Inflammatory macrophage (primary cell): ENCODE measurements at places on chromosomes 4 and X.

DNA sequence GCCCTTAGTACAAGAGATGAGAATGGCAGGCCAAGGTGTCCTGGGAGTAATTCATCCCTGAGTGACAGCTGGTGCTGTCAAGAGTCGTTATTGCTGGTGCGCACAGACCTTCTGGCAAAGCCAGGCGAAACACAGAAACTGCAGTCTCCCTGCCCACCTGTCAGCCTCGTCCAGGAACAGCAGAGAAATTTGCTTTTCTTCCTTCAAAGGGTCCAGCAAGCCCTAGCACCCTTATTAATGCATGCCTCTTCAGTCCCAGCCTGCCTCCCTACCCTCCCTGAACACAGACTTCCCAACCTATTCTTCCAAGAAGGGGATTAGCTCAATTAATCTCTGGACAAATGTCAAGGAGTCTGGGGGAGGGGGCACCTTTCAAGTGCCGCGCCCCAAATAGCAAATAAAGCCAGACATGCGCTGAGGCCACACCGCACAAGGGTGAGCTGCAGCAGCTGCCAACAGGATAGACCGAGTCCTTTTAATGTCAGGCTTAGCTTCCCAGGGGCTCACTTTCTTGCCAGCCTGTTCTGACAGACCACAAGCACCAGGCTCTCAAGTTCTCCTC lies 250.7 kb upstream of the RASGEF1B start:
- DNase-seq = no peak

DNA sequence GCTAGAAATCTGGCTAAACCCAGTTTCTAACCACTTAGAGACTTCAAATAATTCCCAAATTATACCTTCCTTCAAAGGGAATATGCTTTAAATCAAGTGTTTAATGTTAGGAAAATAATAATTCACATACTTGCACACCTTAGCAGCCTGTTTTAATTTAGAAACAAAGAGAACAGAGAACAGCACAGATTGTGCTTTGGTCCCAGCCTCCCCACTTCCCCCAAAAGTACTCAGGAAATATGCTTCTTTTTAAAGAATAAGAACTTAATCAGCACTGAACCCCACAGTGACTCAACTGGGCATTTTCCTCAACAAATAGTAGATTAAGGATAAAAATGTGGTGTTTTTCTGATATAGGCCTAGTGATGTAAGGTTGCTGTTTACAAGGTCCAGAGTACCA lies 295.8 kb downstream of the GBA3 start:
- DNase-seq = no peak

- peak; percentile 43 for DNase-seq
Measured at GRCh38 chr4:163161536-163162205, 5.0 kb downstream of the NAF1 start.

DNA sequence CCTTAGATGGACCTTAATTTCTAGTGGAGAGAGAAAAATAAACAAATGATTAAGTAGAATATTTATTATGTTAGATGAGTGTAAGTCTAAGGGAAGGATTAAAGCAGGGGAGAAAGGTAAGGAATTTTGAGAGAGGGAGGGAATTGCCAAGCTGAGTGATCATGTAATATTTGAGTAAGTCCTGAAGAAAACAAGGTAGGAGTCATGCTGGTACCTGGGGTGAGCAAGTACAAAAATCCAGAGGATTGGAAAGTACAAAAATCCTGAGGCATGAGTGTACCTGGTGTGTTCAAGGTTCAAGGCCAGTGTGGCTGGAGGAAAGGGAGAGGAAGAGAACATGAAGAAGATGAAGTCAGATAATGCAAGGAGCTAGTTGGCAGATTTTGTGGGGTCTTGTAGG lies 87.2 kb upstream of the MYOZ2 start:
- no peak for DNase-seq

GRCh38 chr4:41525129-41525528 lies 12.8 kb upstream of the LIMCH1 start:
- no peak for DNase-seq

- DNase-seq = no peak
Measured at GRCh38 chr4:124318292-124318691, 394.2 kb downstream of the ANKRD50 start.

GRCh38 chrX:26914232-26914631 lies 548.9 kb downstream of the PPP4R3C start:
- no peak for DNase-seq

GRCh38 chrX:132758759-132759158 lies 199.7 kb downstream of the HS6ST2 start:
- DNase-seq = no peak

- no peak for DNase-seq
Measured at GRCh38 chr4:35500812-35501211, 743.5 kb downstream of the ARAP2 start.

DNA sequence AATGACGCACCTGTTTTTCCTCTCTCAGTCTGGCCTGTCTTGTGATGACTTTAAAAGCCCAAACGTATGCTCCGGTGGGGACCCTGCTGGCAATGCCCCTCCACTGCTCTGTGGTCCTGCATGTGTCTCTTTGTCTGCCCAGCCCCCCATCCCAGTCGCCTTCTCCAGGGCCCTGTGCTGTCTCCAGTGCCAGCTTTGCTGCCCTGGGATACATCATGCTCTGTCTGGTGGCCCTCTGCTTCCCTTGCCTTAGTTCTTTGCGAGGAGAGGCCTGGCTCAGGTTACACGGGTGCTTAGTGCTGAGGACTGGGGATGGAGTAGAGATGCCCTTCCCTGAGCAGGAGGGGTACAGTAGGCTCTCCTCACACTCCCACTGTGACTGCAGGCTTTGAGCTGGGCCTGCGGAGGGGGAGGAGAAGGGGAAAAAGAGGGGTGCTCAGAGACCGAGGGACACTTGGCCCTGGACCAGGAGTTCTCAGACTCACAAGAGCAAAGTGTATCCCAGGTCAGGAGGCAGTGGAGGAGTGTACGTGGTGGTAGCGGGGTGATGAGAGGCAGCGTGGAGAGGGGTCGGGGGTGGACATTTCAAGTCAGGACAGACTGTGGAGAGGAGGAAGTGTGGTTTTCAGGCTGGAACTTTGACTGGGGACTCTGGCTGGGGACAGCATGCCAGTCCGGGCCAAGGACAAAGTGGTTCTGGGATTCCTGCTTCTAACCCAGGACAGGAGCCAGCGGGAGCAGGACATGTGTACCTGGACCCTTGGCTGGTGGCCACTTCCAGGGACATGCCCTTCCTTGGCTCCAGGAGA lies 2.8 kb downstream of the APLN start:
- DNase-seq = no peak

DNA sequence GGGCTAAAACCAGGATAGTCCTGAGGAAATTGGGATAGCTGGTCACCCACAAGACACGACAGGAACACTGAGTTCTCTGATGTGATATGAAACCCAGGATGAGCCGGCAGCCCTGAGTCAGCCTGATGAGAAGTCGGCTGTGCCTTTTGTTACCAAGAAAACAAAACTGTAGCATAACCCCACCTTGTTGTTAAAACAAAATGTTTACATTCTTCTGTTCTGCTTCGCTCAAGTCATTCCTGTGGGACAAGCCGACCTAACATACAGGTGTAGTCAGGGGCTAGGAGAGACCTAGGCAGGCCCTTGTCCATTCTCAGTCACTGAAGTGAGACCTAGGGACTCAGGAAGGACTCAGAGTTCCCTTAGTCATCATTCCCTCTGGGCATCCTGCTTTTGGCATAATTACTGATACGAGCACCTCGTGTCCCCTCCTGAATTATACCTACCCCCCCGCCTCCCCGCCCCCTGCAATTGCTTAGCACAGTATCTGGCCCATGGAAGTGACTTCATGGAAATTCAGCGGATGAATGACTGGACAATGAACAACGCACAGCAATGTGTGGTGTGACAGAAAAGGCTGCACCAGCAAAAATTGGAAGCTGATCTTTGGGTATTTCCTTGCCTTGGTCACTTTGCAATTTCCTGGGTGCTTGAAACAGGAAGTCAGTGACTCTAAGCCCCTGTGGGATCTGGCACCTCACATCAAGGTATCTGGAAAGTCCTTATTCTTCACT lies 31.9 kb upstream of the TLR2 start:
- DNase-seq = peak; percentile 82

DNA sequence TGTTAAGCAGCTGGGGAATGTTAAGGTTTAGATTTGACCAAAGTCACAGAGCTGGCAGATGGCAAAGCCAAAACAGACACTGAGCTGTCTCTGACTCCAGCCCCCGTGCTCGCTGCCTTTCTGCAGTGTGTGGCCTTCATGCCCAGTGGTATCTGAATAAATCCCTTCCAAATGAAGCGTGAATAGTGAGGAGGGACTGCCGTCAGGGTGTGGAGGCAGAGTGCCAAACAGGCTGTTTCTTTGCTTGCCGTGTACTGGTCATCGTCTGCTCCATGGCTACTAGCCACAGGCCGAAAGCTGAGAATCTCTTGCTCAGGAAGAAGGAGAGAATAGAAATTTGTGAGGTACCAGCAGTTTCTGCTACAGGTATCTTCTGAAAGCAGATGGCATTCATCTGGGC lies 19.7 kb downstream of the PRIMPOL start:
- no peak for DNase-seq

DNA sequence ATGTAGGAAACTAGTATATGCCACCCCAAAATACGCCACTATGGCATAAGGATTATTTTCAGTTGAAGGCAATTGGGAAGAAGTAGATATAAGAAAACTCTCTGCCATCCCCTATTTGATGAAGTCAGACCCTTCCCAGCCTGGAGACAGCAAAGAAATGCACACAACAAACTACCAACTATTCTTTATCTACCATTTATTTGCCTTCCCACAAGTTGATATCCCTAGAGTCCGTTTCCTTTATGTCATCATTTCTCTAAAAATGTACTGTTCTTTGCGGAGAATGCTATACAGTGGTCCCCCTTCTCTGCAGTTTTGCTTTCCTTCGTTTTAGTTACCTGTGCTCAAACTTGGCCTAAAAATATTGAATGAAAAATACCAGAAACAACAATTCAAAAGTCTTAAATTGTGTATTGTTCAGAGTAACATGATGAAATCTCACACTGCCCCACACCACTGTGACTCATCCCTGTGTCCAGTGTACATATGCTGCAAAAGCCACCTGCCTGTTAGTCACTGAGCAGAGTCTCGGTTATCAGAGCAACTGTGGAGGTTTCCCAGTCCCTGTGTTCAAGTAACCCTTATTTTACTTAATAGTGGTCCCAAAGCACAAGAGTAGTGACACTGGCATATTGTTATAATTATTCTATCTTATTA lies 152.3 kb downstream of the WDFY3 start:
- DNase-seq = peak; percentile 68

DNA sequence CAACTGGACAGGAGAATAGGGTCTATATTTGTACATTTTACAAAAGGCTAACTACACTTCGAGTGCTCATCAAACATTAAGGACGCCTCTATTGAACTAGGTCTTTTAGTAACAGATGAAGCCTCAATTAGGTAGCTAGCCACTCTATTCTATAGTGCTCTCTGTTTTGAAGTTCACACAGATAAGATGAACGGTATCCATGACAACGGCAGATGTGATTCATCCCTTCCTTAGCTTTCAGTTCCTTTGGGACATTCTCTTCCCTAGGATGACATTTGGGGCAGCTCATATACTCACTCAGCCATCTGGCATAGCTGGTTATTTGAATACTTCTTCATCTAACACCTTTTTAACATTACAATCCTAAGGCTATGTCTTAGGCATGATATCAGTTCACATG lies 62.4 kb upstream of the WDFY3 start:
- DNase-seq = no peak

- DNase-seq = no peak
Measured at GRCh38 chr4:160319221-160319867, 1216.5 kb downstream of the RAPGEF2 start.

- DNase-seq = no peak
Measured at GRCh38 chr4:169940460-169940859, 85.7 kb downstream of the MFAP3L start.

DNA sequence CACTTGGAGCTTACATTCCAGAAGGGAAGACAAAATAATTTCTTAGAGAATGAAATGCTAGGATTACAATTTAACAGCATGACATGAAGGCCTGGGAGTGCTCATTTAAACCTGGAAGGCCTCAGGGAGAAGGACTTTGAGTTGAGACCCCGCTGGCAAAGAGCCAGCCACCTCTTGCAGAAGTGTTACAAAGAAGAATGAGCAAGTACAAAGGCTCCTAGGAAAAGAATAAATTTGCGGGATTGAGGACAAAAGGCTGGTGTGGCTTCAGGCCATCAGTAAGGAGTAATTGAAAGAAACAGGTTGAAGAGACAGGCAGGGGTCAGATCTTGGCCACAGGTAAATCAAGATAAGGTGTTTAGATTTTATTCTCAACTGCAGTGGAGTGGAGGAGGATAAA lies 3.1 kb upstream of the ELOVL6 start:
- DNase-seq = no peak

DNA sequence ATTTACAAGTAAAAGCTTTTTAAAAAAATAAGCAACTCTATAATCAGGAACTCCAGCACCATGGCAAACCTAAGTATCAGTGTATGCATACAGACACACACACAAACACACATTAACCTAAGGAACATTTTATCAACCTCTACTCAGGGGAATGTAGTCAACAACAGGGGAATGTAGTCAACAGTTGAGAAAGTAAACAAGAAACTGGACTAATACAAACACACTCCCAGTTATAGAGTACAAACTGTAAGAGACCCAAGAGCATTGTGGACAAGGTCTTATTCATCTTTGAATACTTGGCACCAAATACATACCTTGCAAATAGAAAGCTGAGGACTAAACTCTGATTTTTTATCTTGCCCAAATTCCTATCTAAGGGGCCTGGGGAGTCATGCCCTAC lies 36.2 kb downstream of the PAPSS1 start:
- DNase-seq = no peak

DNA sequence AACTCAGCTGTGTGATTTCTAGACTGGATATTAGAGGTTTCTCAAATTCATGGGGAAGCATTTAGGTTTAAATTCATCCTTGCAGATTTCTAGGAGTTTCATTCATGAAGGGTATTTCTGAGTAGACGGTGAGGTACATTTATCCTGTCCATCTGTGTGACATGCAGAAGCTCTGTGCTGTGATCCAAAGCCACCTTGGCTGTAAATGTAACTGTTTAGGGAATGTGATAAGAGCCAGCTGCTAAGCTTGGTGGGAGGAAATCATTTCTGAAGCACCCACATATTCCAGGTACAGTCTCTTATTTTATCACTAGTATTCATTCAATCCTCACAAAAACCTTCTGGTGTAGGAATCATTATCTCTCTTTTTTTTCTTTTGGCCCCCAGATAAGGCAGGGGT lies 8.7 kb upstream of the DCTD start:
- DNase-seq = no peak

DNA sequence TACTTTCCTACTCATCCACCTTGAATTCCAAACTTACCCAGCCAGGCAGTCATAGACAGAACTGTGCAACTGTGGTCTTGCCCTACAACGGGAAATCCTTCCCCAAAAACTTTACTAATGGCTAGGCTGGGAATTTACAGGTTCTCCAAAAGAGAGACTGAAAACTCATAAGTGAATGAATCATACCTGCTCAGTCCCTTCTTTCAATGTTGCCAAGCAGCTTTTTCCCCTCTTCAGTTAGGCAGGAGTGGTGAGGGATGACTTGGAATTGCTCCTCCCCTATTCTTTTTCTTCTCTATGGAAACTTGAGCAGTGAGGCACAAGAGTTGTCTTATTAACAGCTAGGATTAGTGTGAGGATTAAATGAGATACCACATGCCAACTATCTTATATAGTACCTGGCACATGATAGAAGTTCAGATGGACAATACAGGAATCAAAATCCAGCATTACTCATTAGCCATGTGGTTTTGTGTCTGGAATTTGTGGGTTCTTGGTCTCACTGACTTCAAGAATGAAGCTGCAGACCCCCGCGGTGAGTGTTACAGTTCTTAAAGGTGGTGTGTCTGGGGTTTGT lies 105.9 kb downstream of the TEX13A start:
- no peak for DNase-seq
